ENCODE measurements at places on chromosomes 3 and 15.

DNA sequence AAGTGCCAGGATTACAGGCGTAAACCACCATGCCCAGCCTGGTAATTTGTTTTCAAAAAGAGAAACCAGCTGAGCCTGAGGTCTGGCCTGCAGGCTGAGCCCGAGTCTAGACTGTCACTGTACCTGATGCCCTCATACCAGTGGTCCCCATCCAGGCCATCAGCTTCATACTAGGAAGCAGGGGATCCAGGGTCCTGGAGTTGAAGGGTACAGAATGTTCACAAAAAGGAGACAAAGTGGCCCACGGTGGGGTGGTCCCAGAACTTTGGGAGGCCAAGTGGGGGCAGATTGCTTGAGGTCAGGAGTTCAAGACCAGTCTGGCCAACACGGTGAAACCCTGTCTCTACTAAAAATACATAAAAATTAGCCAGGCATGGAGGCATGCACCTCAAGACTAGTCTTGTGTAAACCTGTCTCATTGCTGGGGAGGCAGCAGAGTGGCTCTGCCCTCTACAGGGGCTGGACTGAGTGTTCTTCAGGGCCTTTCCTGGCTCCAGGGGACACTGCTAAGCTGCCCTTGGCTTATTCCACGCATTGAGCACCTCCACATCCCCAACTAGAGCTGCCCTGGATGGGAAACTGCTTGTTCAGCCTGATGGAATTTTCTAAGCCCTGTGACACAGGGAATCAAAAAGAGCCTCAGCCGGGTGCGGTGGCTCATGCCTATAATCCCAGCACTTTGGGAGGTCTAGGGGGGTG is 7.9 kb upstream of the HHATL start:
- H3K4me3 ChIP-seq, result no peak overlapping the region
- no peaks in the 10 kb centered on the region for H3K27me3 ChIP-seq
- DNase-seq, result no peak
- no peak overlapping the region for H3K27ac ChIP-seq
- no peaks in the 10 kb centered on the region for H3K4me1 ChIP-seq

GRCh38 chr3:56795097-56795828 is 6.5 kb downstream of the ARHGEF3 start:
- H3K27me3 ChIP-seq, result no peaks in the 10 kb centered on the region
- H3K36me3 ChIP-seq, result no peaks in the 10 kb centered on the region
- peak; percentile 40 for DNase-seq
- peaks cover under 1% of the 10 kb centered on the region for H3K4me1 ChIP-seq
- no peak overlapping the region for H3K27ac ChIP-seq

DNA sequence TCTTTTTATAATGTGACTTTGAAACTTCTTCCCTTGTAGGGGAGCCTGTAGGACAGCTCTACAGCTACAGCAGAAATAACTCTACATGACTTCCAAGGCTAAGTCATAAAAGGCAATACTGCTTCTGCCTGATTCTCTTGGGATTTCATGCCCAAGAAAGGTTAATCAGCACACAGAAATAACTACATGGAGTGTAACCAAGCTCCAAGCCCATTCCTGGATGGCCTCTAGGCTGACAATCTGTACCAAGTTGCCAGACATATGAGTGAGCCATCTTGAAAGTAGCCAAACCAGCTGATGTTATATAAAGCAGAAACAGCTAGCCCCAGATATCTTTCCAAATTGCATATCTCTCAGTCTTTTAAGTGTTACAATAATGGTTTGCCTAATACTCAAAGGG is 75.8 kb upstream of the OSTN start:
- H3K4me3 ChIP-seq, result no peak overlapping the region
- no peak overlapping the region for H3K27ac ChIP-seq
- H3K4me1 ChIP-seq, result no peaks in the 10 kb centered on the region

DNA sequence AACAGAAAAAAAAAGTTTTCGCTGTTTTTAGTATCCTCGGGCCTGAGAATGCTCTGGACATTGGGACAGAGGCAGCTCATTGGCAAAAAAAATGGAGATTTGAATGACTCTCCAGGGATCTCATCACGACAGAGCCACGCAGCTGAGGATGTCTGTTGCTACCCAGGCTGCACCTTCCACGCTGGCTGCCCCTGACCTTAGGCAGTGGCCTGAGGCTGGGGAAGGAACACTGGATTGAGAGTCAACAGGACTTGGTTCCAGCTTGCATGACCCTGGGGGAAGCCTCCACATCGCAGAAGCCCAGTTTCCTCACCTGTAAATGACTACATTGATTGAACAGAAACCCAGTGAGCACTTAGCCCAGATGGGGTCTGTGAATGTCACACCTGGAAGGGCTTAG is 8.7 kb upstream of the ACSBG1 start:
- H3K4me3 ChIP-seq, result no peak overlapping the region
- H3K27ac ChIP-seq, result no peak overlapping the region
- H3K27me3 ChIP-seq, result no peaks in the 10 kb centered on the region
- H3K36me3 ChIP-seq, result no peaks in the 10 kb centered on the region
- DNase-seq, result no peak

DNA sequence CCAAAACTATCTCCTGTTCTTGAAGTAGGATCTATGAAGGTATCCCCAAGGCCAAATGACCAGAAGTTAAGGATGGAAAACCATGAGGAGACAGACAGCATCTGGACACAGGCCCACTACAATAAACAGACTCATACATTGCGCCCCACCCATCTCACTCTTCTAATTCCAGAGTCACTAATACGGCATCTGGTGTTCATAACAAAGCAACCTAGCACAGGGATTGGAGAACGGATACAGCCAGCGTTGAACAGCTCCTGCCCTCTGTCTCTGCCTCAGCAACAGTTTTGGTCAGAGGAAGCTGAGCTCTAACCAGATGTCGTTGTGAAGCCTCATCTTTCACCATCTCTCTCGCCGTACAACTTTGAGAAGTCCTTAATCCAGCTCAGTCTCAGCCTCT is 44.5 kb upstream of the CCDC80 start:
- H3K4me3 ChIP-seq, result no peak overlapping the region
- H3K27ac ChIP-seq, result no peak overlapping the region
- no peaks in the 10 kb centered on the region for H3K36me3 ChIP-seq
- no peaks in the 10 kb centered on the region for H3K27me3 ChIP-seq
- no peaks in the 10 kb centered on the region for H3K4me1 ChIP-seq
- no peak for DNase-seq

GRCh38 chr3:148839805-148840204 is 12.2 kb downstream of the CPB1 start:
- no peak for DNase-seq
- no peaks in the 10 kb centered on the region for H3K27me3 ChIP-seq
- H3K4me3 ChIP-seq, result no peak overlapping the region

GRCh38 chr15:66390678-66391077 is 4.0 kb downstream of the MAP2K1 start:
- H3K4me3 ChIP-seq, result no peak overlapping the region
- DNase-seq, result no peak
- H3K36me3 ChIP-seq, result no peaks in the 10 kb centered on the region

DNA sequence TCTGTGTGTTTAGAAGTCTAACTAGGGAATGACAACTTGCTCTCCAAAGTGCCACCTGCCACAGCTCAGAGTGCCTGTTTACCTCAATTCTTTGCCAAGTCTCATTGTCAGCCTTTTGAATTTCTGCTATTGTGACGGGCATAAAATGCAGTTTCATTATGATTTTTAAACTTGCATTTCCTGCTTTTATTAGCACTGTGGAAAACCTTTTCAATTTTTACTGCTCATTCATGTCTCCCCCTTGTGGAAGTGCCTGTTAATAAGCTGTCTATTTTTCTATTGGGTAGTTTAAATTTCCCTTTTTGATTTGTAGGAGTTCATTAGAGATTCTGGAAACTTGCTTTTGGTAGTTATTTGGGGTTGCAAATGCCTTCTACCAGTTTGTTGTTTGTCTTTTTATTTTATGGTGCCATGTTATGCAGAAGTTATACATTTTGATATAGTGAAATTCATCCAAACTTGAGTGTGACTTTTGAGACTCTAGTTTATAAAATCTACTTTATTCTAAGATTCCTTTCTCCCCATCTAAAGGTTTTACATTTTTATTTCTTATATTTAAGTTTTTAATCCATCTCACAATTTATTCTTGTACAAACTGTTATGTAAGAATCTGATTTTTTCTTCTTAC is 53.9 kb upstream of the FRMD4B start:
- H3K27ac ChIP-seq, result no peak overlapping the region
- H3K27me3 ChIP-seq, result no peaks in the 10 kb centered on the region
- no peak overlapping the region for H3K4me3 ChIP-seq
- no peak for DNase-seq
- no peaks in the 10 kb centered on the region for H3K36me3 ChIP-seq
- no peaks in the 10 kb centered on the region for H3K4me1 ChIP-seq

GRCh38 chr3:142053835-142054234 is 95.5 kb downstream of the TFDP2 start:
- H3K27me3 ChIP-seq, result no peaks in the 10 kb centered on the region
- no peaks in the 10 kb centered on the region for H3K36me3 ChIP-seq
- no peak overlapping the region for H3K4me3 ChIP-seq
- H3K4me1 ChIP-seq, result no peaks in the 10 kb centered on the region
- H3K27ac ChIP-seq, result no peak overlapping the region

DNA sequence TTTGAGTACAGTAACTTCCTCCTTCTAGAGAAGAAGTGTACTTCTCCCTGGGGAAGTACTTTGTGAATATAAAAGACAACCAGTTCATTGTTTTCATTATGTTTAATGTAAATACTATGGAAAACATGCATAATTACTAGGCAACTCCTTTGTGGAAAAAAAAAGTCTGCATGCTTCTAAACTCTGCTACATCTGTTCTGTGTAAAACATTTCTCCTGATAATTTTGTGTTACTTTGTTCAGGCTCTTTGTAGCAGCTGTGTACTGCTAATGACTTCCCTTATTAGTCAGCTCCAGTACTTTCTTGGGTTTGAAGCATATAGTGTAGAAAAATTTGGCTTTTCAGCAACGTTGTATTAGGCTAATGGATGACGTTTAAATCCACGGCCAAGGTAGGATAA is 111.6 kb downstream of the FEZF2 start:
- no peaks in the 10 kb centered on the region for H3K4me1 ChIP-seq
- H3K27me3 ChIP-seq, result no peaks in the 10 kb centered on the region
- H3K36me3 ChIP-seq, result no peaks in the 10 kb centered on the region
- H3K27ac ChIP-seq, result no peak overlapping the region
- no peak for DNase-seq

DNA sequence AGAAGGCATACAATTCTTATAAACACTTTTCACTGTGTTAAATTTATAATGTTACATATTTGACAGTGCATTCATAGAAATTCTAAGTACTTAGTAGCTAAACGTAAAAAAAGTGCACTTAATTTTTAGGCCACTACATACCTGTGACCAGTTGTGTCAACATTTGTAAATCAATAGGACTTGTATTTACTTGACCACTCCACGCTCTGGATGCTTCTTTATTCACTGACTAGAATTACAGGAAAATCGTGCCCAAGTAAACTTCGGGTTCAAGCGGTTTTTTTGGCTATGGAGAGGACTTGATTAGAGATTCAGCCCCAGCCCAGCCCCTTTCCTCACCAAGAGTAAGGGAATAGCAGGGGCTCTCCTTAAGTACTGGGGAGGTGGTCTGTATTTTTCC is 21.8 kb downstream of the WDR53 start:
- no peak overlapping the region for H3K27ac ChIP-seq
- H3K27me3 ChIP-seq, result no peaks in the 10 kb centered on the region
- H3K4me3 ChIP-seq, result no peak overlapping the region
- H3K4me1 ChIP-seq, result no peaks in the 10 kb centered on the region
- no peaks in the 10 kb centered on the region for H3K36me3 ChIP-seq
